ENCODE measurements at places on chromosomes 5 and 9.

DNA sequence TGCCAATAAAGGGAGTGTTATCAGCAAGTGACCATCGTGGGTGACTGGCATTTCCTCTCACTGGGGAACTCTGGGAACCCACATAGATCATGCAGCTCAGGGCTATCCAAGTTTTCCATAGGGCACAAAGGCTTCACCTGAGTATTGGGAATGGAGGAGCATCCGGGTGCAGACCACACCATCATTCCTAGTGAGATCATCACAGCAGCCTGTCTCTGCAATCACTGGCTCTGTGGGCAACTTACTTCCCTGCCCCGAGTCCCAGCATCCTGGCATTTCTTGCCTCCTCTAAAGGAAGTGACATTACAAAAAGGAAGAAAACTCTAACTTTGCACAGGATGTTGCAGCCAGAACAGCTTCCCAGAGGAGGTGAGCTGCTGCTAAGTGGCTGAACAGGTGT is 80.6 kb upstream of the SHB start:
- no peak for DNase-seq

DNA sequence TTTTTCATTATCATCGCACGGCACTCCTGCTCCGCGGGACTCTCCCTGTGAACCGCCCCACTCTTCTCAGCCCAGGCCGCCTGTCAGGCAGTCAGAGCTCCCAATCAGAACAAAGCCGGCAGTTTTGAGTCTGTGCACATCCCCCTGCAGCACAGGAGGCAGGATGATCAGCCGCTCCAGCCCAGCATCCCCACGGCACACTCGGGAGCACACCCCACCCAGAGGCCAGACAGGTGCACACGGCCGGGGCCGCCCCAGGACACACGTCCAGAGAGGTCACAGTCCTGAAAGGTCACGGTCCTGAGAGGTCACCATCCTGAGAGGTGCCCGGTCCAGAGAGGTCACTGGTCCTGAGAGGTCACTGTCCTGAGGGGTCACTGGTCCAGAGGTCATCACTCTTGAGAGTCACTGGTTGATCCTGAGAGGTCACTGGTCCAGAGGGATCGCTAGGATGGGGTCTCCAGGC is 8.4 kb downstream of the TPPP start:
- no peak for DNase-seq

- DNase-seq, result no peak
Observed at GRCh38 chr9:1386420-1386819, 336.3 kb downstream of the DMRT2 start.

DNA sequence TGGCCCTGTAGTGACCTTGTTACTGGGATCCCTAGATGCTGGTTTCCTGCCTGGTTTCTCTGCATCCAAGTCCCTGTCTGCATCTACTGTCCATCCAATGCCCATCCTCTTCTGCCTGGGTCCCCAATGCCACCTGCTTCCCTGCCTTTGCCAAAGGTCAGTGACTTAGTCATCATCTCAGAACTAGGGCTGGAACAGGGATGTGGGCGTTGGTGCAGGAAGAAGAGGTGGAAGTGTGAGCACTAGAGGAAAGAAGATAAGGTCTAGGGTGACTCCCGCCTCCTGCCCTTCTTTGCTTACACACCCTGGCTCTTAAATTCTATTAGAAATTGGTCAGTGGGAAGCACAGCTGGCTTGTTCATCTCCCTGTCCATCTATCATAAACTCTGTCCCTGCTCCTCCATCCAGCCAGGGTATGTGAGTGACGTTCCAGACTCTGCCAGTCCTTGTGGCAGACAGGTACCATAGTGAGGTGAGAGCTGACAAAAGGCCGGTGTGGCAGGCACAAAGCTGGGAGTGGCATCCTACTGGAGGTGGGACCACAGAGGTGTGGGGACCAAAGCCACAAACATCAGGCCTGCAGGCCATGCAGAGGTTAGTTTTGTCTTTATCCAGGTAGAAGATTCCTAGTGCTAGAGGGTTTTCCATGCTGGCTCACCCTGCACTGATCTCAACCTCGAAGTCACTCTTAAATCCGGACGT is 9.2 kb downstream of the PTPN3 start:
- DNase-seq, result no peak

GRCh38 chr5:98604721-98605425 is 168.6 kb upstream of the RGMB start:
- peak; percentile 54 for DNase-seq

- no peak for DNase-seq
Observed at GRCh38 chr5:42750507-42750906, 6.1 kb upstream of the CCDC152 start.

GRCh38 chr5:179432547-179432946 is 87.3 kb upstream of the ADAMTS2 start:
- DNase-seq, result no peak

- DNase-seq, result no peak
Observed at GRCh38 chr5:68662804-68663307, 431.0 kb upstream of the SLC30A5 start.

DNA sequence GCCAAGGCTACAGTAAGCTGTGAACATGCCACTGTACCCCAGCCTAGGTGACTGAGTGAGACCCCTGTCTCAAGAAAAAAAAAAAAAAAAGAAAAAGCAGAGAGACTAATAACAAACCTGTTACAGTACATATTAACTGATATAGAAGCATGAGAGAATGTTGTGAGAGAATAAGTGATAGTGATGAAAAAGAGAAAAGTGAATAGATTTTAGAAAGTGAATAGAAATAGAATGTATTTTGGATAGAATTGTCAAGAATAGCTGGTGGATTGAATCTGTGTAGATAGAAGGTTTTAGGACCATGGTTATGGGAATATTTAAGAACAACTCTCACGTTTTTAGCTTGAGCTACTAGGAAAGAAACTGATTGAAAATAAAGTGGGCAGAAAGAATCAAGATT is 135.8 kb downstream of the WDR70 start:
- no peak for DNase-seq

DNA sequence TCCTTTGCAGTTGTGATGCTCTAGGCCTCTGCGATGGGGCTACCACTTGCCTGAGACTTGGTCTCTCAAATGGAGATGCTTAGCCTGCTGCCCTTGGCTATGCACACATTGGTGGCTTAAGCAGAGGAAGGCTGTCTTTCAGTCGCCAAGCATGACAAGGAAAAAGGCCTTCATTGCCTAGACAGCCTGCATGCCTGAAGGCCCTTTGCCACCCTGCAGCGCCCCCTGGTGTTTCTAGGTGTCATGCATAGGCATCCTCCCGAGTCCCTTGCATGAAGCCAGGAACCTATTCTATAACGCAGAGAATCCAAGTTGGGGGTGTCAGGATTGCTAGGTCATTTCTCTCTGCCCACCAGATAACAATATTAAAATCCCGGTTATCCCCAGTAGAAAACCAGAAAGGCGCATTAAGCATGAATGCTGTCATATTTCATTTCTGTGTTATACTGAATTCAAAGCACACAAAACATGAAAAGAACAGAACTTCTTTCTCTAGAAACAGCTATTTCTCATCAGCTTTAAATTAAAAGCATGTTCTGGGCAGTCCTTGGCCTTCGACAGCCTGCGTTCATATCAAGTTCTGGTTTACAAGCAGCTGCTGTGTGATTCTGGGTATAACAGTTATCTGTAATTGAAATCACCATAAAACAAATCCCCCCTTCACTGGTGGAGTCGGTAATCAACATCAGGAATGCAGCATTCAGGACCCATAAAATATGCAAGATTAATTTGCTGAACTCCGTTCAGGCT is 59.7 kb upstream of the TRPC7 start:
- peak; percentile 83 for DNase-seq

GRCh38 chr5:136020383-136021015 is 8.3 kb upstream of the TGFBI start:
- no peak for DNase-seq

GRCh38 chr5:61160497-61160896 is 1.8 kb downstream of the SMIM15 start:
- DNase-seq, result no peak

DNA sequence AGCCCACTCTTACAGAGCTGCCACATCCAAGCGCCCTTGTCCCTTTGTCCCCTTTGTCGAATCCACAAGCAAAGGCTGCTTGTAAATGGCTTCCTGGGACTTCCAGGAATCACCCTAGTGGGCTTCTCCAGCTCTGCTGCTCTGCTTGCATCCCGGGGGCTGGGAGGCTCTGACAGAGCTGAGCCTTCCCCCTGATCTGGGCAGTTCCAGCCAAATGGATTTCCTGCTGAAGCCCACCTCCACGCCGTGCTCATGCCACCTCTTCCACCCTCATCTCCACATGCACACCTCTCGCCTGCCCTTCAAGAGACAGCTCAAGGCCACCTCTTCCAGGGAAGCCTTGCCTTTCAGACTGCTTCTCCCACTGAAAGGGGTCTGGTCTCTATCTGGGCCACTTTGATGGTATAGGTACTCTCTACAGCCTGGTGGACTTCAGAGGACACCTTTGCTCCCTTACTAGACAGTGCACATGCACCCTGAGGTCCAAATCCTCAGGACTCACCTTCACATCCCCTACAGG is 106.2 kb downstream of the LHFPL2 start:
- DNase-seq, result no peak

- no peak for DNase-seq
Observed at GRCh38 chr5:78929833-78930232, 55.3 kb downstream of the ARSB start.

DNA sequence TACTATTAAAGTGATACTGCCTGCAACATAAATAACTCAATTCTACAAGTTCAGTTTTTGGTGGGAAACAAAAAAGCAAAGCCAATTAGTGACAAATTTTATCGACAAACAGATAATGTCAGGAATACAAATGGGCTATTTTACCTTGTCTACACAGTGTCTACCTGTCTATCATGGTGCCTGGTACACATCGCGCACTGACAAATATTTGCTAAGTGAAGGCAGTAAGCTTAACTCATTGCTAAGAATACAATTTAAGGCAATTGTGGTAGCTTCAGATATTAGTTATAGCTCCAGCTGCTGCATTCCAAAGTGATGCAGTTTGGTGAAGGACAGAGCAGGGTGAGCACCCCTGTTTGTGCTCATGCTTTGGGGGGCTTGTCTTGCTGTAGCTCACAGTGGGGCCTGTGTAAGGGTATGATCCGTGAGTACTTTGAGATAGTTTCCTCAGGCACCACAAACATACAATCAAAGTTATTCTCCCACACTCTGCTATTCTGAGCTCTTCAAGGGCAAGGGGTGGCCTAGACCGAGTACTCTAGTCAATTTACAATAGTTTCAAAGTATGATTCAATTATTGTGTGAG is 24.7 kb downstream of the ELL2 start:
- no peak for DNase-seq

- no peak for DNase-seq
Observed at GRCh38 chr9:27152405-27152718, 43.3 kb downstream of the TEK start.

DNA sequence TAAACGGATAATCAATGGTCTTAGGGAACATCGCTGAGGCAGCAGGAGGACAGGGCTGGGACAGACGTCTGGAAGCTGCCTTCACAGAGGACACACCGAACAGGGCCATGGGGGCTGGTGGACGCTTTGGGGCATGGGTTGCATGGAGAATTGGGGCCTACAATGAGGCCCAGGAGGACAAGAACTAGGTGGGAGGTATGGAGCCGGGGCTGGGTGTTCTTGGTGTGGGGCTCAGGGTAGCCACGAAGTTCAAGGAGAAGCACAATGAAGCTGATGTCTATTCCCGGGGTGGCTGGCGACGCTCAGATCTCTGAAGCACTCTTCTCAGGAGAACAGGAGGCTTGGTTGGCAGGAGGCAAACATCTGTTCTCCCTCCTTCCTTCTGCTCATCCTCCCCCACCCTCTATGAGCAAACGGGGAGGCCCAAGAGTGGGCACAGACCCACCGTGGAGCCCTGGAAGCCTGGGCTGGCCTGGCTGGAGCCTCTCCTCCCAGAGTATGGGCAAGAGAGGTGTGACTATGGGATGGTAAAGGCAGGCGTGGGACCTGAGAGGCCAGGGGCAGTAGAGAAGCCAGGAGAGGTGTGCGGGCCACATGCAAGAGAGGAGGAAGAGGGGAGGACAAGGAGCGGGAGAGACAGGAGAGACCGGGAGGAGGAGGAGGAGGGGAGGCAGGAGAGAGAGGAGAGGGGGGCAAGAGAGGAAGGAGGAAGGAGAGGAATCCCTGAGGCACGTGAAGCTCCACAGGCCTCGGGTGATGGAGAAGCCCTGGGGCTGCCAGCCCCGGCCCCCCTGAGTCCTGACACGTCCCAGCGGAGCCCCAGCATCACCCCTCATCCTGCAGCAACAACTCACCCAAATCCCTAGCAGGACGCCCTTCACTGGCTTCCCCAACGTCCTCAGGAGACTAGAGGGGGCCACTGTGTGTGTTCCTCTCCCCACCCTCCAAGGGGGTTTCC is 159.1 kb downstream of the OLFM1 start:
- no peak for DNase-seq

DNA sequence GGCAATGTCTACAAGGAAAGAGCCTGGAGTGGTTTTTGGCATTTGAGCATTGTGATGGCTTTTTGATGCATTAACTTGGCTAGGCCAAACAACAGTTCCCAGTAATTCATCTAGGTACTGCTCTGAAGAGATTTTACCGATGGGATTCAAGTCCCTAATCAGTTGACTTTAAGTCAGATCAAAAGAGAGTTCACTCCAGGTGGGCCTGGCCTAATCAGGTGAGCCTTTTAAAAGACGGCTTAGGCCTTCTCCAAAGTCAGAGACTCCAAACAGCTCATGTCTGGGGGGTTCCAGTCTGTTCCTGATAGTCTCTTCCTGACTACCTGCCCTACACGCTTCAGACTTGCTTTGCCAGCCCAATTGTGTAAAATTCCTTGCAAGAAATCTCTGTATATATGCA is 53.7 kb downstream of the RIGI start:
- DNase-seq, result no peak

- DNase-seq, result no peak
Observed at GRCh38 chr5:117679046-117679445, 1104.4 kb upstream of the SEMA6A start.

DNA sequence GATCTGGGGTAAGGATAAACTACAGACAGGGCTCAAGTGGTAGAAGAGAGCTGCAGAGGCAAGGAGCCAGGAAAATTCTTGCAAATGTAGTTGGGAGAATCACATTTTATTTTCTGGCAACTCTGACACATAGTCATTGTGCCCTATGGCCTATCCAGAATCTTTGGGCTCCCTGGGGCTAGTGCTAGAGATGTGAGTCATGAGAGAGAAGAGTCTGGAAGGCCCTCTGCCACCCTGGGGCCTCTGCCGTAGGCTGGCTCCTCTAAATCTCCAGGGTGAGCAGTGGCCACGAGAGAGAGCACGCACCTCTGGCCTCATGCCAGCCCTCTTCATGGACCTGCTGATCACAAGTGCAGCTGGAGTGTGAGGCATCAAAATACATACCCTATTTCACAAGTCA is 74.3 kb upstream of the SSBP2 start:
- DNase-seq, result peak; percentile 80

DNA sequence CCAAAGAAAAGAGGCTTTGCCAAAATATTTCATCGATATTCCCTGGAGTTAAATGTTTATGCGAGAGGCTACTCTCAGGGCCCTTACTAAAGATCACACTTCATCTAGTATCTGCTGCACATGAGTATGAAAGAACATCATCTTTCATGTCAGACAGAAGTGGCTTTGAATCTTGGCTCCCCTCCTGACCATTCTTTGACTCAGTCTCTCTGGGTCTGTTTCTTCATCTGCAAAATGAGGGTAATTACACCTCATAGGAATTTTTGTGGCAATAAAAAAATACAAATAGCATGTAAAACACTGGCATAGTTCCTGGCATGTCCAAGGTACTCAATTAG is 58.1 kb downstream of the SLIT3 start:
- no peak for DNase-seq

Data from NCI-H345 (cell line).